ENCODE measurements at places on chromosomes 16 and 17. TPM values are rescaled to one million over a fixed set of nuclear protein-coding genes. Genes with fewer than 3 reads are reported as not detected.
A peak's percentile ranks its signal among the peaks of the same experiment; 100 is the strongest.

GCGR gene
- not detected for total RNA-seq

IRX6 gene
- 4.5 TPM for total RNA-seq

C16orf89 gene
- total RNA-seq, result 2.2 TPM

GRCh38 chr17:19672009-19672750, 23.6 kb downstream of the ALDH3A2 start:
- H3K4me3 ChIP-seq, result no peak overlapping the region
- H3K36me3 ChIP-seq, result peaks cover 50% of the 10 kb centered on the region
- H3K27ac ChIP-seq, result peak overlapping the region; percentile 48
- H3K4me1 ChIP-seq, result peaks cover 14% of the 10 kb centered on the region
- no peak for DNase-seq

GRCh38 chr16:56988948-56989945, at the start of gene NLRC5:
Gene NLRC5, plus strand, starts transcription at chr16:56989557. Its CDS starts 31,156 bp downstream, at chr16:57020713.
- H3K27ac ChIP-seq, result peak within 1 kb of the TSS; percentile 90
- no peaks in the 10 kb centered on the region for H3K27me3 ChIP-seq
- peak; percentile 94 for DNase-seq
- H3K36me3 ChIP-seq, result no peaks in the 10 kb centered on the region

DNA sequence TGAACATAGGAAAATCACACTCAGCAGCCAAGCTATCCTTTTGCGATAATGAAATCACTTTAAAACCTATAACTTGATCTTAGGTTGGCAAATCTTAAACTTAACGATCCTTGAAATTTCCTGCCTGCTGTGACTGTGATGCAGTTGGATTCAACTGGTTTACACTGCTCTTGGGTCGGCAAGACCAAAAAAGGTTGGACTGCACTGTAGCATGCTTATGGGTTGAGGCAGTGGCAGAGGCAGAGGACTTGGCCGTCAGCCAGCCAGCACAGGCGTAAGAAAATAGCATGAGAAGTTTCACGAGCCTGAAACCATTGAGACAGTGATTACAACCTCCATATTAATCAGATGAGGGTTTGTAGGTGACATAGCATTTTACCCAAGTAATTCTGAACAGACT, 21.4 kb downstream of the WSB1 start:
- DNase-seq, result peak; percentile 87
- peak overlapping the region; percentile 78 for H3K27ac ChIP-seq
- peaks cover 22% of the 10 kb centered on the region for H3K4me1 ChIP-seq
- H3K4me3 ChIP-seq, result no peak overlapping the region

- H3K27ac ChIP-seq, result no peak overlapping the region
- H3K27me3 ChIP-seq, result peaks cover 7% of the 10 kb centered on the region
- DNase-seq, result no peak
- no peak overlapping the region for H3K4me3 ChIP-seq
Measured at GRCh38 chr16:89915303-89916232, 3.1 kb upstream of the MC1R start.

Data from heart left ventricle (tissue), 16 donors.